Kidney glomerular epithelial cell (primary cell): ENCODE measurements at places on chromosomes 2 and 18.

- DNase-seq = no peak
These were observed 37.3 kb downstream of the USP34 start for GRCh38 chr2:61433606-61434005.

- DNase-seq = no peak
These were observed 26.0 kb upstream of the PAIP2B start for GRCh38 chr2:71252862-71253261.

GRCh38 chr18:36516726-36517125 lies 219.2 kb downstream of the FHOD3 start:
- no peak for DNase-seq

DNA sequence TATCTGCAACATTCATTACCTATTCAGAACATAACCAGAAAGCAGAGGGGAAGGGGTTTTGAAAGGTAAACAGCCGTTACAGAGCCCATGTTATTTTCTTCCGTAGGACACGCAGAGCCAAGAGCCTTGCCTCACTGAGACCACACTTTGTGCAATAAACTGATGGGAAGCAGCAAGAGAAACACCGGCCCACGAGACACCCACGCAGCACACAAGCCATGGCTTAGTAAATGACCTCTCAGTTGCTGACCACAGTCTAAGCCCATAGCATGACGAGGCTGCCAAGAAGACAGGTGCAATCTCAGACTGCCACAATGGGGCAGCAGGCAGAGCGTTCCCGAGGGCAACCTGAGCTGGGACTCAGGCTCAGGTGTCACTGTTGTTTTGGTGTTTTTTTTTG lies 59.6 kb downstream of the CABYR start:
- DNase-seq = no peak

GRCh38 chr2:20585359-20585709 lies 65.6 kb downstream of the HS1BP3 start:
- no peak for DNase-seq

GRCh38 chr2:183950673-183951072 lies 647.7 kb upstream of the ZNF804A start:
- no peak for DNase-seq

GRCh38 chr2:124661558-124661957 lies 636.5 kb downstream of the CNTNAP5 start:
- DNase-seq = no peak

- DNase-seq = no peak
These were observed 106.8 kb upstream of the LYPD6 start for GRCh38 chr2:149223472-149224095.

DNA sequence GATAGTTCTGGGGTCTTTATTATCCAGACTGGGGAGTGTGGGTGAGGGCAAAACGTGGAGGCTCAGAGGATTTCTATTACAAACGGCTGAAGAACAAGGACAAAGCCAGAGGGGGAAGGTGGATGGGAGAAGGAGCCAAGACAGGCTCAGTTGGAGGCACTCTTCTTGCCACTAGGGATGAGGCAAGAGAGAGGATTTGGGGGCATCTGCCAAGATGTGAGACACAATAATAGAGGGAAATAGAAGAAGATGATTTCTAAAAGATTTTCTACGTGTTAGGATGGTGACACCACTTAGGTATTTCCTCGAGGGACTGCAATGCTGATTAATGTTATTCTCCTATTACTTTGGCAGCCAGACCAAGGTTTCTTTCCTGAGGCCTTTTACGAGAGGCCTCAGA lies 71.8 kb downstream of the APOB start:
- DNase-seq = no peak

- no peak for DNase-seq
These were observed 76.5 kb downstream of the CCDC102B start for GRCh38 chr18:68874361-68874760.

GRCh38 chr2:223062396-223062795 lies 10.4 kb downstream of the KCNE4 start:
- DNase-seq = no peak

- peak; percentile 86 for DNase-seq
These were observed 19.8 kb downstream of the MYL12B start for GRCh38 chr18:3281456-3282400.

GRCh38 chr2:162509288-162509968 lies 165.5 kb downstream of the GCA start:
- DNase-seq = peak; percentile 24

DNA sequence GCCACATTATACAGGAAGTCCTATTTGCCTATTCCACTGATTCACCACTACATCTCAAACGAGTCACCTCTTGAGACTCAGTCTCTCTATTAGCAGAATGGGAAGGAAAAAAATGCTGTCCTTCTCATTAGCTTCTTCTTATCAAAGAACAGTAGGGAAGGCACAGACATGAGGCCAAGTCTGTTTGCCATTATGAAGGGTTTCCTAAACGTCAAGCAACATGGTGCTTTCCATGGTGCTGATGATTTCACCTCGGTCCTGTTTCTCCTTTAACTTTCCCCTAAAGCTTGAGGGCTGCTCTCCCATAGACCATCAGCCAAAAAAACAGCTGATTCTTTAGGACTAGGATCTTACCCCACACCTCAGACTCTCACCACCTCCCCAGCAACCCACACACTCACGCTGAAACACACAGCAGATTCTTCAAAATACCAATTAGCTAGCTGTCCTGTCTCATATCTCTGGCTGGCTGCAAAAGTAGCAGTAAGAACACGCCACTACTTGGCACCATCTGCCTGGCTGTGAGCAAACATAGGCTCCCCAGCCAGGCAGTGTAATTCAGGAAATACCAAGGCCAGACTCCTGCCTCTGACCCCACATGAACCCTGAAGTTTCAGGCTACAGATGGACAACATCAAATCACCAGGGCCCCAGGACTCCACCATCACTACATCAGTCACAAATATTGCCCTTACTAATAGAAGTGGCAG lies 30.5 kb downstream of the GALNT14 start:
- no peak for DNase-seq

DNA sequence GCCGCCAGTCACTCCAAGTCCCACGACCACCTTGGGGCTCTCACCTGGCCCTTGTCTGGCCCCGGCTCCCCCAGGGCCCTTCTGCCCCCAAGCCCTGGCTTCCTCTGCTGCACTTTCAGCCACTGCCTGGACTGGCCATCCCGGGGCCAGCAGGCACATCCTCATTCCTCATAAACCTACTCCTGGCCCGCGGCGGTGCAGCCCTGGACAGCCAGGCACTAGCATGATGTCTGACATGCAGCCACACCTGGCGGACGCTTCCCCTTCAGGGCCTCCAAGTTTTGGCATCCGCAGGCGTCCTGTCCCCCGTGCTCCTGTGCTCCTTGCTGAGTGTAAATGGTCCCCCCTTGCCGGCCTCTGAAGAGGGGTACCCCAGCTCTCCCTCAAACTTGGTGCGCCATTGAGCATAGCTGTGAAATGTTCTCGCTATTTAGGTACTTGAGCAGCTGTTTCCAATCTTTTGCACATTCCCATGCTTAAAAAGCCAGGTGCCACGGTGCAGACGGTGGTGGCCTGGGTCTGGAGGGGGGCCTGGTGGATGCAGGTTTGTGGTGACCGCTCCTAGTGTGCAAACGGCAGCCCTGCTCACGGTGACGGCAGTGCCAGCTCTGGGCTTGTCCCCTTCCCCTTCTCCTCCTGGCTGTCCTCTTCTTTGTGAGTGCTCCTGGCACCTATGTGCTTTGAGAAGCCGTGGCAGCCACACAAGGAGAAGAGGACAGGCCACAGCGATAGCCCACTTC lies 123.8 kb downstream of the MBP start:
- no peak for DNase-seq

DNA sequence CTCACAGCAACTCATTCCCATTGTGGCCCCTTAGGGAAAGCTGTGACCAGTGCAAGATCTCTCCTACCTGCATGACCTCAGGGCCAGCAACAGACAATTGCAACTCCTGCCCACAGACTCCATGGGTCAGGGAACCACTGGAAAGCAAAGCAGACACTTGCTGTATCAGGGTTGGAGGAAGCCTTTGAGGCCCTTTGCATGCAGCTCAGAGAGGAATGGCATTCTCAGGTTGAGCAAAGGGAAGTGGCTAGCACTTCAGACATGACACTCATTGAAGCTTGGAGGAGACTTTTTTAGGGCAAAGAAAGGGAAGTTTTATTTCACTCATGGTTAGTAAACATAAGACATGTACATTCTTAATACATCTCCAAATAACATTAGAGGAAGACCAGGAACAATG lies 22.1 kb downstream of the IL1F10 start:
- DNase-seq = no peak

GRCh38 chr2:10584843-10585475 lies 104.8 kb downstream of the NOL10 start:
- peak; percentile 96 for DNase-seq

GRCh38 chr2:133855526-133855925 lies 287.3 kb upstream of the NCKAP5 start:
- no peak for DNase-seq

DNA sequence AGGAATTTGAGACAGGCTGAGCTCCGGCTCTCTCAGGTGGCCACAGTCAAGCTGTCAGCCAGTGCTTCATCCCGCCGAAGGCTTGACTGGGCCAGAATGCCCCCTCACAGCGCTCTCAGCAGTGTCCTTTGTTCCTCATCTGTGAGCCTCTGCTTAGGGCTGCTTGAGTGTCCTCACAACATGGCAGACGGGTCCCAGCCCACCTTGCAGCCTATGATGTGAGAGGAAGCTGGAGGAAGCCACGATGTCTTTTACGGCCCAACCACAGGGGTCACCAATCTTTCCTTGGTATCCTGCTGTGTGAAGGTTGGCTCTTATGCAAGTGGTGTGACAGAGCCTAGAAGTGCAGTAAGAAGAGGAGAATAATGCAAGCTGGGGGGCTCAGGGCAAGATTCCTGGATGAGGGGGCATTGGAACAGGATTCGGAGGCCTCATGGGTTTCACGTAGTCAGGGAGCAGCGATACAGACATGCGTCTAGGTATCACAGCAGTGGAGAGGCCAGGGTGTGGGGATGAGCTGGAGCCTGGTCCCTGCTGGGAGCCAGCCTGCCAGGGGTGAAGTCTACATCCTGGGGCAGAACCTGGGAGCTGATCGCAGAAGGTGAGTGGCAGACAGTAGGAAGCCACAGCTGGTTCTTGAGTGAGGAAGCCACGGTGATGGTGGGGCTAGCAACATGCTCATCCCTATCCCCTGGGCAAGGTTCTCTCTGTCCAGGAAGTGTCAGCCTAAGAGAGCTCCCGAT lies 234.1 kb downstream of the GLI2 start:
- no peak for DNase-seq

- DNase-seq = no peak
These were observed 6.4 kb downstream of the WNT10A start for GRCh38 chr2:218887079-218887478.

DNA sequence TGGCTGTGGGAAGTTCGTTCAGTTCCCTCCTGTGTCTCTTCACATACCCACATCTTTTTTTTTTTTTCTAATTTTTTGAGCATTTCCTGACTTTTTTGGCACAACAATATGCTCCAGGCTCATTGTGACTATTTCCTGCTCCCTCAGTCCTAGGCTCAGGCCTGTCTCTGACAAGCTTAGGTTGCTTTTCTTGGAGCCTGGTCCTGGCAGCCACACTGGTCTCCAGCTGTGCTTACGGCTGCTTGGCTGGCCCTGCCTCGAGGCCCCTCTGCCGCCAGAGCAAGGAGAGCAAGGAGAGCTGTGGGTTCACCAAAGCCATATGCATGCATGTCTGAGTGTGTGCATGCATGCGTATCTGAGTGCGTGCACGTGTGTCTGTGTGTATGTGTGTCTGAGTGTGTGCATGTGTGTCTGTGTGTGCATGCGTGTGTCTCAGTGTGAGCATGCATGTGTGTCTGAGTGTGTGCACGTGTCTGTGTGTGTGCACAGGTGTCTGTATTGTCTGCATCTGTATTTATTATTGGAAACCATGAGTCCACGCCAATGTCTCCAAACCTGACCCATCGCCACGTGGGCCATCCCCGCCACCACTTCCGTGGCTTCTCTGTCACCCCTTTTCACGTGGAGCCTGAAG lies 766.1 kb upstream of the SALL3 start:
- DNase-seq = no peak

- DNase-seq = no peak
These were observed 88.1 kb downstream of the ZBTB7C start for GRCh38 chr18:48321121-48321520.

DNA sequence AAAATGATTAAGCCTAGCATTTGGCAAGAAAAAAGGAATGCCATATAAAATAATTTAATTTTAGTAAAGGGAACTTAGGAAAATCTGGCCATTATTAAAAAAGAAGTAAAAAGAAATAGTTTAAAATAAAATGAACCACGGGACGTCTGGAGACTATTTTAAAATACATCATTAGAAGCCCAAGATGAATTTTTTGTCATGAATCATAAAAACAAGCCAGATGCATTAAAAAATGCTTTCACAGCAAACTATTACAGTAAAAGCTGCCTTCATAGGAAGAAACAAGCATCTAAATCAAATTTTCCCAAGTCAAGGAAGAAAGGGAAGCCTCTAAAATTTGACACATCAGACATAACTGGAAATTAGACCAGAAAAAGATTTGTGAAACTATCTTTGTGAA lies 33.0 kb downstream of the COL5A2 start:
- no peak for DNase-seq

DNA sequence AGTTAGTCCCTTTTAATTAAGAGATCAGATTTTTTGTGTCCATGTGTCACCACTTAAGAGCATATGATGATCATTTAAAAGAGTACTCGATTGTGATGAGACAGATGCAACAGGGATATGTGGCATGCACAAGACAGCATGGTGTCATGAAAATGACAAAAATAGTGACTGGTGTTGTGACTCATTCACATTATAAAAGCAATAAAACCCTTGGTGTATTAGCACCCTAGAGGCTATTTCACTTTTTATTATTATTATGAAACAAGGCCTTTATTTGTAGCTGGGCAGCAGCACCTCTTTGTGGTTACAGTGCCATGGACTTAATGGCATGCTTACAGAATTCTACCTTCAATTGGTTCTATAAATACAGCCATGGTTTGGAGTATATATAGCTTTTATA lies 1296.0 kb upstream of the ZEB2 start:
- no peak for DNase-seq

DNA sequence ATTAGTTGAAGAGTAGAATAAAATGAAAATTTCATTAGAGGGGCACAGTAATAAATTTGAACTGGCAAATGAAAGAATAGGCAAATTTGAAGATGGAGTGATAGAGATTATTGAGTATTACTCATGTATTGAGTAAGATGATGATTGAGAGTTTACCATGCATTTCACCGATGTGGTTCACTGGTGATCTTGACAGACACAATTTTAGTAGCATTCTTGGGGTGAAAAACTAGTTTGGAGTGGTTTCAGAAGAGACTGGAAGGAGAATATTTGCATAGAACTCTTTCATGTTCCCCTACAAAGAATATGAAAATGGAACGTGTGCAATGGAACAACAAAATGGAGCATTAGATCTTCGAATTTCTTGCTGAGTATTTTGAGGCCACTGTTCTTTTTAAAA lies 121.4 kb downstream of the ASXL3 start:
- DNase-seq = no peak

DNA sequence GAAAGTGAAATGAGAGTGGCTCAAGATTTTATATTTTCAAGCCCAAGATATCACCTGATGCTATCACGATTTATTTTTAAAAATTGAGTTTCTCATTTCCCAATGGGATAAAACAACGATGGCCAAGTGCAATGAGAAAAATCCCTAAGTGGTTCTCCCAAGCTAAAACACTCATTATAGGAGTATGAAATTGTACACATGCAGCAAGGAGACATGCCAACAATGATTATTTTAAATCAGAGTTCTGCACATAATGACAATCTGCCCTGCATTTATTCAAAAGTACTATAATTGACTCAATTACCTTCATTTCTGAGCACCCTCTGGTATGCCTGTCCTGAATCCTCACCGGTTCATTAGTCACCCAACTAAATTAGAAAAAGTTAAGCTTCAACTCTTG lies 12.7 kb downstream of the CYTIP start:
- no peak for DNase-seq
